ENCODE measurements at places on chromosomes 5 and 9.

- no peak for DNase-seq
Measured at GRCh38 chr9:117777823-117778222, 73.6 kb downstream of the TLR4 start.

- DNase-seq, result no peak
Measured at GRCh38 chr9:85430659-85431338, 311.0 kb downstream of the AGTPBP1 start.

DNA sequence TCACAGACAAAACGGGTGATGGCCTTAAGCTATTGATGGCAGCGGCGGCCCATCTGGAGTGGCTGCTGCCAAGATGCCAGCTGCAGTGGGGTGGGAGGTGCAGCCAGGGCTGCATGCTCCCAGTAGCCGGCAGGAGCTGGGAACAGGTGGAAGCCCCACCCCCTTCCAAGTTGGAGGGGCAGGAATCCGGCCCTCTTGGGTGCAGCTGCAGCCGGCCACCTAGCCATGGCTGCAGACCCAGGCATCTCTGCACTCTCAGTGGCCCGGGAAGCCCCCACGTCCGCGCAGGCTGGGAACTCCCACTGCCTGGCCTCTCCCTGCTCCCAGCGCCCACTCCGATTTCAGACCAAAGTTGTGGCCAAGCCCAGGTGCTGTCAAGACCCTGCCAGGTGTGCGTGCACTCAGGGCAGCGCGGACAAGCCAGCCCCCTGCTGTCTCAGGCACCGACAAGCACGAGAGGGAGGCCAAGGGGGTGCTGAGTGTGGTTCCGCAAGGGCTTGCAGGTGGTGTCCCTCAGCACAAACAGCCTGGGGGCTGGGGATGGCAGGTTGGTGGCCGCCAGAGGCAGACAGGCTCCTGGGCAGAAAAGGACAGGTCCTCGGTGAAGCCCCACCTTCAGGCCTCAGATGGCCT lies 115.1 kb upstream of the TSLP start:
- DNase-seq, result no peak

- DNase-seq, result no peak
Measured at GRCh38 chr9:25241421-25241820, 436.8 kb downstream of the TUSC1 start.

GRCh38 chr5:116507941-116508655 lies 66.5 kb downstream of the SEMA6A start:
- no peak for DNase-seq

DNA sequence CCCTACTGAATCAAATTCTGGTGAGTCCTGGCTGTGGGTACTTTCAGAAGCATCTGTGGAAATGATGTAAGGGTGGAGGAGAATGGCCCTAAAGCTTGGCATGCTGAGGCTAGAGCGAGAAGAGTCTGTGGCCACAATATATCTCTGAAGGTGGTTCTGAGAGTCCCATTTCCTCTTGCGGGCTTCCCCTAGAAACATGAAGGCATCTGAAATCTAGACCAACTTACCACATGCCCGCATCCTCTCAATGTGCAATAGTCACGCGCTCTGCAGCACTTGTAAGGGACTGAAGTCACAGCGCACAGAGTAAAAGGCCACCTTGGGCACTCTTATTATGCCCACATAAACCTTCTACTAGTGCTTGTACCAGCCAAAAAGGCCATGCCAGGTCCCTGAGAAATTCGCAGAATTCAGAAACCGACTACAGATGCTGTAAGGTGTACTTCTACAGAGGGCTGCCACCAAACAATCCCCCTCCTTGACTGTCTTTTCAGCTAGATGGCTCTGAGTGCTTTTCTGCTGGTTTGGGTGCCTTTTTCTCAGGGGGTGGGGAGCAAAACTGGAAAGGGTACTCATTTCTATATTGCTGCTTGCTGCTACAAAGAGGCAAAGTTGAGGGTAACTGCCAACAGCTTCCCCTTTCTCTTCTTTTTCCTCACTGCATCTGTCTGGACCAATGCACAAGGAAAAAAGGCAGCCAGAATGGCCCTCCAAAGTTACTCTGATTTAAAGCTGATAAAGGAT lies 107.3 kb downstream of the ZDHHC21 start:
- no peak for DNase-seq

GRCh38 chr9:21696411-21696871 lies 106.0 kb upstream of the MTAP start:
- no peak for DNase-seq

- no peak for DNase-seq
Measured at GRCh38 chr5:67306965-67307607, 110.5 kb upstream of the CD180 start.

DNA sequence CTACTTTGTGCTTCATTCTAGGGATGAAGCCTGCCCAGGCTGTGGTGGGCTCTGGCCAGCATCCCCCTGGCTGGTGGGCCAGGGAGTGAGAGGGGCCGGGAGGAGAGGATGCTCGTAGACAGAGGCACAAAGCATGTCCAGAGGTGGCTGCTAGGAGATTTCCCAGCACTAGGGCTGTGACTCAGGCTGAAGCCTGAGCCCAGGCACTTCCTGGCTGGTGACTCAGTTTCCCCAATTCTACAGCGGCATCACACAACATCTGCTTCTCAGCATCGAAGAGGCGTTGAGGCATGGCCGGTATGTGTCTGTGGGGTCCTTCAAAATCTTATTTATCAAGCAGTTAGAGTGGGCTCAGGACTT lies 55.6 kb downstream of the DUSP1 start:
- DNase-seq, result no peak

DNA sequence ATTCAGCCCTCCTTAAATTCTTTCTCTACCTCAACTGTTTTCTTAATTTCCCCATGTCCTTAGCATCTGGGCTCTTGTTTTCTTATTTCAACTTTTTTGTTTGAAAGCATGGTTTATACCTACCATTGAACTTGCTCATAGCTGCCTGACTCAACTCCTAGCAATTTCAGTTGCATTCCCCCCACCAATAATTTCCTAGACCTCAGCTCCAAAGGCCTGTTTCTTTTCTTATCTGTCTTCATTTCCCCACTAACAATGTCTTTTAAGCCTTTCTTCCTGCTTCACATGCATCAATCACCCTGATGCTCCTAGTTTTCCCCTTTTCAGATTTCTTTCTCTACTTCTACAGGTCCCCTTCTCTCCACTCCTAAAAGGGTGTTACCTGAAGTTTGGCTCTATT lies 129.7 kb upstream of the PDE4D start:
- DNase-seq, result no peak

DNA sequence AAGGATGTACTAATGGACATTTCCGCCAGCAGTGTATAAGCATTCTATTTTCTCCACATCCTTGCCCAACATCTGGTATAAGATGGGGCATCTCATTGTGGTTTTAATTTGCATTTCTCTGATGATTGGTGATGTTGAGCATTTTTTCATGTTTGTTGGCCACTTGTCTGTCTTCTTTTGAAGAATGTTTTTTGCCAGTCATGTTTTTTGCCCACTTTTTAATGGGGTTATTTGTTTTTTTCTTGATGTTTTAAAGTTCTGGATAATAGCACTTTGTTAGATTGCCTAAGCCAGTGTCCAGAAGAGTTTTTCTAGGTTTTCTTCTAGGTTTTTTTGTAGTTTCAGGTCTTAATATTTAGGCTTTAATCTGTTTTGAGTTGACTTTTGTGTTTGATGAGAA lies 31.7 kb downstream of the RAD23B start:
- DNase-seq, result no peak

DNA sequence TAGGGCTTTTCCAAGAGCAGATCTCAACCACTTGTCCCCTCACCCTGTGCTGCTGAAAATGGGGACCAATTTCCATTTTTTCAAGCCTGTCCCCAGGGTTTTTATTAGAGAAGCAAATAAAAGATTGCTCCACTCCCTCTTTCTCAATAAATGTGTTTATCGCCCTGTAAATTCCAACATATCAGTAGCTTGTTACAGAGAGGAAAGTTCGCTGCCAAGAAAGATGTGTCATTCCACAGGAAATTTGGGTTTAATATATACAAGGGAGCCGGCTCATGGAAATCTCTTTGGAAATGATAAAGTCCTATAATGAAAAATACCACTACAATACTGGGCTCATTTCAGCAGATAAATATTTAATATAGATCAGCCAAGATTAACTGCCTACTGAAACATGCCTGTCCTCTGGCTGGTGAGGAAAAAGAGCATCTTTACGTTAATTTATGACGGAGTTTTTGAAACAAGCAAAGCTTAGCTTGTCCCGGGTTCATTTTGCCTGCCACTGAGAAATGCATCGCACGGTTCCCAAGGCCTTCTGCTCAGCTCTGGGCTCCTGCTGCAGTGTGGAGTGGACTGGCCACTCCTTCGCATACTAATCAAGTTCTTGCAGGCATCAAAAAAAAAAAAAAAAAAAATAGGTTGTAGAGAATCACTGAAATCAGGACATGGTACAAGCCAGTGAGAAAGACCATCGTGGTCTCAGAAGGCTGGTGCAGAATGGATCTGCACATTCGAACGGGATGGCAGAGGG lies 84.5 kb downstream of the BRINP1 start:
- no peak for DNase-seq

- peak; percentile 32 for DNase-seq
Measured at GRCh38 chr5:154058055-154059038, 19.6 kb downstream of the MFAP3 start.

DNA sequence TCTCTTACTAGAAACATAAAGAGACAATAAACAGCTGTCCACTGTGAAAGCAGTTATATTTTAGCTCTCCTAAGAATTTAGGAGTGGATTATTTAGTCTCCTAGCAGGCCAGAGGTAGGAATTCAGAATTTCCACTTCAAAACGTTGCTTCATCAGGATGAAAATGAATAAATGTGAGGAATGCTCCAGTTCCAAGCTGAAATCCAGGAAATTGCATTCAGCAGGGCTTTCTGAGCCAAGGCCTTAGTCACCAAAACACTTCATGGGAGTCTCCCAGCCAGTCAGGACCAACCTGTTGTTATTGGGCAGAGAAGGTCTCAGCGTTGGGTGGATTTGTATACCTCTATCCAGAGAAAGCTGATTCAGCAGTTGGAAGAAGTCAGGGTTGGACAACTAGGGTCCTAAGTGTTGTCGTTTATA lies 1040.3 kb downstream of the TLE1 start:
- DNase-seq, result no peak

DNA sequence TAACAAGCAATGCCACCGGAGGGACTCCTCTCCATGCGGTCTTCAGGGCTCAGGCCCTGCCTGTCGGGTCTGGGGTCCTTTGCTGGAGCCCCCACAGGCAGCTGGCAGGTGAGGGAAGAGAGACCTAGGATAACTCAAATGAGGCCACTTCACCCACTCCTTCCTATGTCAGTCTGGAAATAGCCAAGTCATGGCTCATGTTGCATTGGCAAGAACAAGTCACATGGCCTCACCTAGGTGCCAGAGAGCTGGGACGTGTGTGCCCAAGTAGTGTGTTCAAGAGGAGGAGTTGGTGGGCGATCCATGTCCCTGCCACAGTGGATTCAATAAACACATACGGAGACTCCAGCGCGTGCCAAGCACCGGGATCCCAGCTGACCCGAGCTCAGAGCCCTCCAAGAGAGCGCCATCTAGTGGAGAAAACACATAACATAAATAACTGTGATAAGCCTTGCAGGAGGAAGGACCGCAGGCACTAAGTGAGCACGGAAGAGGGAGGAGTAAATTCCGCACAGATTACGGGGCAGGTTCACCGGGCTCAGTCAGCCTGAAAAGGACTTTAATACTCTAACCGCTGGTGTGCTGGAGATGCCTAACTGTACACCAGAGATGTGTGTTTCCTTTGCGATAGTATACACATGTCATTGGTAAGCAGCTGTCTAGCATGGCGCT lies 580.8 kb downstream of the CCDC171 start:
- DNase-seq, result peak; percentile 5

GRCh38 chr5:58459146-58460001 lies 512 bp downstream of the PLK2 start:
- DNase-seq, result peak; percentile 4

DNA sequence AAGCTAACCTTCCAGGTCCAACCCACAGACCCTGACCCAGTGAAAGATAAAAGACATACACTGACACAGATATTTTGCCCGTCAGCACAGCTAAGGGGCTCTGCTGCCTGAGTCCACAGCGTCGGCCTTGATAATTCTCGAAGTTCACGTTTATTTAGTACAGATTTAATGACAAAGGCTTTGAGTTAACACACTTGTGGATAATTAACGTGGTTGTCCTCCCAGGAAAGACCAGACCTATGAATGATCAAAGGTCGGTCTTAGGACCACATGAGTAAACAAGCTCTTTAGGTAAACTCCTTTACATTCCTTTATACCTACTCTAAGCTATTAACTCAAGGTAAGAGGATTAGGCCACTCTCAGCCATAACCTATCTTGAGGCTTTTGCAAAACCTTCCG lies 11.3 kb upstream of the TEX10 start:
- DNase-seq, result no peak

- DNase-seq, result no peak
Measured at GRCh38 chr5:124297826-124298225, 448.6 kb downstream of the ZNF608 start.

- DNase-seq, result no peak
Measured at GRCh38 chr9:112170235-112170634, 4.9 kb downstream of the SUSD1 start.

GRCh38 chr9:111237447-111237846 lies 92.6 kb downstream of the OR2K2 start:
- no peak for DNase-seq

GRCh38 chr9:88179062-88179521 lies 40.8 kb upstream of the SPATA31C2 start:
- no peak for DNase-seq

DNA sequence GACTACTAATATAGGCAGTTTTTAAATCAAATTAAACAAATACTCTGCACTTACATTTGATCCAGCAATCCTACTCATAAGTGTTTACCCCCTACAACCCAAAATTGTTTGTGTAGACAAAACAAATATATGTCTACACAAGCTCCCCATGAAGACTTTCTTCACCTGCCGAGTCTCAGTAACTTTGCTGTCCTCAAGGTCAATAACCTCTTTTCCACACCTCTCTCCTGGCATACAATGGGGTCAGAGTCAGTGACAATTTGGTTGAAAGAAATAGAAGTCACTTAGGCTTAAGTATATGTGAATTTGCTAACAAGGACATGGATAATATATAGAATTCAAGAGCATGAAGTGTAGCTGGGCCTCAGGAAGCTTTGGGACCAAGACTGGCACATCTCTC lies 29.1 kb downstream of the APBA1 start:
- no peak for DNase-seq

DNA sequence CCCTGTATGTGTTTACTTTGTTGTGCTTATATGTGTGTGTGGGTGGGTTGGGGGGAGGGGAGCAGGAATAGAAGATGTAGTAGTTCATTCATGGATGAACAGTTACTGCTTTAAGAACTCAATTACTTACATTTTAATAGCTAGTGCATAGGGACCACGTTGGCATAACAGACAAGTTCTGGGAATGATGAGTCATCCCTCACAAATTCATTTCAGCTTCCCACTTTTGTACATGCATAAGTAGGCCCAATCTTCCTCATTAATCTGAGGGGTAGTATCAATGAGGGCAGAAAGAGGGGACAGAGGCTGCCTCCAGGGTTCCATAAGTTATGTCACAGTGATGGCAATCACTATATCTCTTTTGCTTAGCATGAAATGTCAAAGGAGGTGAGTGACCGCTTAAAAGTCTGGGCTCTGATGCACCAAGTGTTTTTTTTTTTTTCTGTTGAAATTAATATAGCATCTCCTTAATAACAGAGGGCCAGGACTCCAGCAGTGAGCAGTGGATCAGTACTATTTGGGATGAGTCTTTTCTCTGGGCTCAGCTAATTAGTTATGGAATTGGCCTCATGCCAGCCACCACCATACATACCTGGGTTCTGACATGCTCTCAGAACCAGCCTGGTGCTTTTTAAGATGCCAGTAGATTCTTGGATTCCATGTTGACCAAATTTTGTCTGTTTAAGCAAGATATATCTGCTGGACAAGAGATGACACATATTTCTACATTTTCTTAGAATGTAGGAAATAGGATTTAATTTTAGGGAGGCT lies 37.1 kb downstream of the PRDM6 start:
- no peak for DNase-seq
